ENCODE measurements at places on chromosomes 1 and 21.

- peak; percentile 55 for DNase-seq
Observed at GRCh38 chr1:186605762-186606350, 74.4 kb downstream of the PTGS2 start.

DNA sequence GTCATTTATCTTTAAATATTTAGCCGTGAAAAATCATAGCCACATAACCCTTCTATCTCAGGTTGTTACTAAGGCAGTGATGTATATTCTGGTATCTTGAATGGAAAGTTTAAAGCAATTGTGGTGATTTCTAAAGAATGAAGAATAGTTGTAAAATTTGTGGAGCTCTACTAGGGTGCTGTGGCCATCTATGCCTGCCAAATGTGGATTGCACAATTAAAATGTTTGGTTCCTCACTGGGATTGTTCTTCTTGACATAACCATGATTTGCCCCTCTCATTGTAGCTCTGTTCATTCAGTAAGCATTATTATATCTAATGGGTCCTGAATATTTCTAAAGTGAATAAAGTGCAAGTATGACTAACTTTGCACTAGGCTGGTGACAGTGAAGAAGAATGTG, 50.1 kb downstream of the AK4 start:
- DNase-seq, result no peak

DNA sequence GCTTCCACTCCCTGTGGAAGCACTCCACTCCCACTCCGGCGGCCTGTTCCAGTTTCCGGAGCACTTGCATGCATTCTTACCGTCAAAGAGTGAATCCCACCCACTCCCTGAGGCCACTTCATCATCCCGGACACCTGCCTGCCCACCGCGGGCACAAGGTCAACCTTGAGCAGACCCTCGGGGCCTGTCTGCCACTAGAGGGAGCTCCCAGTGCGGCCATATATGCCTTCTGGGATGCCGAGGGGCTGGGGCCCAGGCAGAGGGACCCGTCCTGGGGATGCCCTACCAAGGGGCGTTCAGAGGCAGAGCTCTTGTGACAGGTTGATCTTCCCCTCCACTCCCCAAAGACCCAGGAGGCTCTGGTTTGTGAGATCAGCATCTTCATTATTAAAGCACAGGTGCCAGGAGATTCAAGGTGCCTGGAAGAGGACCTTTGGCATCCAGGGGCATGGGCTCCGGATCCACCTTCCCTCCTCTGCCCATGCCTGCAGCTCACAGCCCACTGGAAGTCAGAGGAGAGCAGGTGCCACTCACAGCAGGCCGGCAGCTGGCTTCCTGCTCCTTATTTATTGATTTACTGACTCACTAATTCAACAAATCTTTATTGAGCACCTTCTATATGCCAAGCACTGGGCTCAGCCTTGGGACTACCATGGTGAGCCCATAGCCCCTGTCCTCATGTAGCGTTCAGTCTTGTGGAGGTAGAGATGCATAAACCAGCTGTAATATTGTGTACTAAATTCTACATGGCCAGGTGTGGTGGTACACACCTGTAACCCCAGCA, 47.3 kb downstream of the UBIAD1 start:
- DNase-seq, result no peak

DNA sequence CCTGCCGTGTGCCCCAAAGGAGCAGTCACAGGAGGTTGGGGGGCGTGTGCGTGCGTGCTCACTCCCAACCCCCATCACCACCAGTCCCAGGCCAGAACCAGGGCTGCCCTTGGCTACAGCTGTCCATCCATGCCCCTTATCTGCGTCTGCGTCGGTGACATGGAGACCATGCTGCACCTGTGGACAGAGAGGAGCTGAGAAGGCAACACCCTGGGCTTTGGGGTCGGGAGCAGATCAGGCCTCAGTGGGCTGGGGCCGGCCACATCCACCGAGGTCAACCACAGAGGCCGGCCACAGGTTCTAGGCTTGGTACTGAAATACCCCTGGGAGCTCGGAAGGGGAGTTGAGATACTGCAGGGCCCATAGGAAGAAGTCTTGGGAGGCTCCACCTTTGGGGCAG, 23.5 kb downstream of the COL6A1 start:
- no peak for DNase-seq

GRCh38 chr1:50416150-50416527, 7.1 kb downstream of the DMRTA2 start:
- DNase-seq, result no peak

DNA sequence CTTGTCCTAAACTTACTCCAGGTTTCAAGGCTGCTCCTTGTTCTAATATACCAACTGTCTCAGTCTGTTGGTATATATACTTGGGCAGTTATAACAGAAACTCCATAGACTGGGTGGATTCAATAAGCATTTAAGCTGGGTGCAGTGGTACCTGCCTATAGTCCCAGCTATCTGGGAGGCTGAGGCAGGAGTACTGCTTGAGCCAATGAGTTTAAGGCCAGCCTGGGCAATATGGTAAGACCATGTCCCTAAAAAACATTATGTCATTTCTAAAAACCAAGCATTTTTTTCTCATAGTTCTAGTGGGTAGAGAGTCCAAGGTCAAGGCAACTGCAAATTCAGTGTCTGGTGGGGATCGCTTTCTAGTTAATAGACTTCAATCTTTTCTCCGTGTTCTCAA, 17.4 kb upstream of the CR1L start:
- no peak for DNase-seq

DNA sequence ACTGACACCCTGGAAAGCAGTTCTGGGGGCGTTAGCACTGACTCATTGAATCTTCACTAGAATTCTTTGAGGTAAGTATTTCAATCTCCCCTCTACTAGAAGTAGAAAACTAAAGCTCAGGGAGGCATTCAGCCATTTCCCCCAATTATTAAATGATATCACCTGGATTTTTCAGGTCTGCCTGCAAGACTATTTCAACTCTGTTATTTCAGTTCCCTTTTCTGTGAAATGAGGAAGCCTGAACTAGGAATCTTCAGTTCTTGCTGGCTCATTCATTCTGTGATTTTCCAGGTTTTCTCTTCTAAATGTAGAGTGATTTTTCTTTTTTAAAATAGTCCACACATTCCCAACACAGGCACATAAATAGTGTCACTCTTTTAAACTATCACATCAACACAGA, 337.0 kb upstream of the NR5A2 start:
- DNase-seq, result no peak

GRCh38 chr1:43348809-43349593, 9.8 kb upstream of the CDC20 start:
- DNase-seq, result no peak

DNA sequence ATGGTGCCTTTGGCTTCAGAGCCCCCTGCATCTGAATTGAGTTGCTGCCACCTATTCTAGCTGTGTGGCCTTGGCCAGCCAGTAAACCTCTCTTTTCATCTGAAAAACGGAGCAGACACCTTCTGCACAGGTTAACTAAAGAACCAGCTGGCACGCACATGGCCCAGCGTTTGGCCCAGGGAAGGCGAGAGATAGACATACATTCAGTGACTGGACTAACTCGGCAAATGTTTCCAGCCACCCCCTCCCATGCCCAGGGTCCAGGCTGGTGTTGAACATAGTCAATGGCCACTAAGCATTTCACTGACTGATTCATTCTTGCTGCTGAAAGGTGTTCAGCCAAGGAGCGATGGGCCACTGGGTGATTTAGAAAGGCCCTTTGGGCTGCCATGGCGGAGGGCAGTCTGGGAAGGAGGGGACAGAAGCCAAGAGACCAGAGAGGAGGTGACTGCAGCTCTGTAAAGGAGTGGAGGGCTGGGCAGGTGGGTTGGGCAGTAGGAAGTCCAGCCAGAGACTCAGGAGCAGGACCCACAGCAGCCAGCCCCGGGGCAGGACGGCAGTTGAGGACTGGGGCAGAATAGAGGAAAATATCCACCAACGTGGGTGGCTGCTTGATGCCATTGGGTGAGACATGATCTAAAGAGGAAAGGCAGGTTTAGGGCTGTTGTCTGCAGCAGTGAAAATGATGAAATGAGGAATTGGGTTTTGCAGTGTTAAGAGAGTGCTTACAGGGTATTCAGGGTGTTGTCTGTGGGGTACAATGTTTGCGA, 184.3 kb downstream of the HIVEP3 start:
- DNase-seq, result no peak

GRCh38 chr1:112698366-112699310, 8.3 kb downstream of the RHOC start:
- DNase-seq, result no peak

DNA sequence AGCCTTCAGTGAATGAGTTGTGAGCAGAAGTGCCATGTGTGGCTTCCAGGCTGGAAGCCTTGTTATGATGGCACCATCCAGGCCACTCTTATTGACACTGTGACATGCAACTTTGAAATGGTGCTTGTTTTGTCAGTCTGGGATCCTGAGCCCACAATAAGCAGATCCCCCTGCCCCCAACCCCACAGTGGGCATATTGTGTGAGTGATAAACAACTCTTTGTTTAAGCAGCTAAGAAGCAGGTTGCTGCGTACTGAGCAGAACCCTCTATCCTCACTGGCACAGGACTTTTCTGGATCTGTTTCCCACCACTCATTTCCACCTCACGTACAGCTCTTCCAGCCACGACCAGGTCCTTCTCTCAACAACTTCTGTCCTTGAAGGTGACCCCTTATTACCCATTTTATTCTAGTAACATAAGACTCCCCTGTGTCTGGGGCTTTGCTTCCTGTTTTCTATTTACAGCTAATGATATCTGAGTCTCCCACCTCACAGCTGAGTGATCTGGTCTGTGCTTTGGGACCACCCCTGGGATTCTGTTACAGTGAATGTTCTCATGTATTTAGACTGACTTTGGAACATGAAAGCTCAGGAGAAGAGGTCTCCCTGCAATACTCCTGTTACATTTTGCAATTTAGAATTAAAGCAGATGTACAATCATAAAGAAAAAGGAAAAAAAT, 375.5 kb downstream of the PCP4 start:
- no peak for DNase-seq

GRCh38 chr1:84363019-84363418, 35.3 kb upstream of the DNASE2B start:
- DNase-seq, result no peak

- no peak for DNase-seq
Observed at GRCh38 chr1:182520736-182521135, 68.3 kb downstream of the RNASEL start.

DNA sequence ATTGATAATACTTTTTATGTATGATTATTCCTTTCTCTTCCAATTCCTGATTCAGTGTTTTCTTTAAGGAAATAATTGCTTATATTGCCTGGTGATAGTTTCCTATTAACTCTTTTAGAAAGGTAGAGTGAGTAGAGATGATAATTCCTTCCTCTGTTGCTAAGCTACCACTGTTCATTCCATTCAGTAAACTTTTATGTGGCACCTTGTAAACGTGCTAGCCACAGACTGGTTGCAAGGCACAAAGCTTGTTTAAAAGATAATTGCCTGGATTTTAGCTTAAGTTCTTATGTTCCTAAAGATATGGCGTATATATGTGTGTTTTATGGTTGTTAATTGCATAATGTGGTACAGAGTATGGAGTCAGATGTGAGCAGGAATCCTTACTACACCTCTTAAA, 3.2 kb downstream of the ZFYVE9 start:
- DNase-seq, result no peak

- no peak for DNase-seq
Observed at GRCh38 chr1:29517251-29518086, 281.1 kb downstream of the PTPRU start.

GRCh38 chr1:201436393-201436792, 14.9 kb upstream of the TNNI1 start:
- DNase-seq, result no peak

GRCh38 chr1:76919085-76919484, 51.8 kb downstream of the ST6GALNAC5 start:
- no peak for DNase-seq

GRCh38 chr1:174114788-174115448, 44.4 kb upstream of the RABGAP1L start:
- DNase-seq, result peak; percentile 8

DNA sequence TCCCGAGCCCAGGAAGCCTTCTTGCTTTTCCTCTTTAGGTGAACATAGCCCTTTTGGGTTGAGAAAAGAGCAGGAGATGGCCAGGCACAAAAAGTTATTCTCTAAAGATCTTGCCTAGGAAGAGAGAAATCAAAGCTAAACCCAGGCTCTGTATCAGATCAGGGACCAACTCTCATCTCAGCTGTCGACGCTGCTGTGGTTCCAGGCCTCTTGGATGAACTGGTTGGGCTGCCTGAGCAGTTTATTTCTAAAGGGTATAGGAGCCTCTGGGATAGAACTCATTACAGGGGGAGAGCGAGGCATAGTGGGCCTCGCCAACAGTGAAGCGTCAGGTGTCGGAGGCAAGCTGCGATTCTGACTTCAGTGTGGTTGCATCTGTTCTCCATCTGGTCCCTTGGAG, 82.6 kb upstream of the F3 start:
- DNase-seq, result no peak

DNA sequence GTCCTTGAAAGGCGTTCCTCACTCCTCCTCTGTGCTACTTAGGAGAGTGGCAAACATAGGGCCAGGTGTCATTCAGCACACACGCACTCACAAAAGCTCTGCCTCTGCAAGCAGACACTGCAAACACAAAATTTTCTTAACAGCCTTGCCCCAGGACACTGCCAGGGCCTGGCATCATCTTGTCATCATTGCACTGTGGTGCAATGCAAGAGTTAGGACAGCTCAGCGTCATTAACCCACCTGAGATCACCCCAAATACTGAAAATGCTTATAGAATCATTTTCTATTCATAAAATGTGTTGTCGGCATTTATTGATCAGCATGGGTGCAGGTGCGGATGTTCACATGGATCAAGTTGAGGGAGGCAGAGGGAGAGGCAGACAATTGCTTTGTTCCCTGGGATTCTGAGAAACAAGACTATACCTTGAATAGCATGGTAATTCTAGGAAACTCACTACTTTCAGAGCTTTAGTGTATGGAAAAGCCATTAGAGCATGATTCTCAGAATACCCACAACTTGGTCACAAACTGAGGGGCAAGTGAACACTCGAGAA, 3.0 kb downstream of the ADAM30 start:
- no peak for DNase-seq

GRCh38 chr1:48442864-48443619, 29.0 kb downstream of the SPATA6 start:
- DNase-seq, result no peak

GRCh38 chr1:203276408-203276807, 28.9 kb upstream of the BTG2 start:
- no peak for DNase-seq

GRCh38 chr1:228222548-228222947, 14.7 kb downstream of the OBSCN start:
- DNase-seq, result no peak

- DNase-seq, result no peak
Observed at GRCh38 chr1:113375878-113376277, 14.4 kb upstream of the MAGI3 start.

GRCh38 chr1:200737647-200738291, 924 bp upstream of the CAMSAP2 start:
- no peak for DNase-seq

DNA sequence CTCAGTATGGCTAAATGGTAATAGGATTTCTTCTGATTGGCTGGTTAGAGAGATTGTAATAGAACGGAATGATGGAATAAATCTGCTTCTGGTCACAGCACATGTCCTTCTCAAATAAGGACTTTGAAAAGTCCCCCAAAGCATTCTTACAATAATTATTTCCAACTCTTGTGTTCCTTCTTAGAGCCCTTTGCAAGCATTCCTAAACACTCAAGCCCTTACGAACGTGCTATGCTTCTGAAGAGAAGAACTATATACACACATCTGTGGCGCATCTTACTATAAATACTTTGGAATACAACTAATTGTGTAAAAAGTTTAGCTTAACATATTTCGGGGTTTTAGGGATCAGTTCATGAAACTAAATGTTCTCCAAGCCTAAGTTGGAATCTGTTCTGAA, 25.6 kb downstream of the CLIC4 start:
- no peak for DNase-seq

Data from GDM1 (cell line).